ENCODE measurements at places on chromosomes 2 and 18. TPM values are rescaled to one million over a fixed set of nuclear protein-coding genes. Genes with fewer than 3 reads are reported as not detected.

ATP6V1B1 gene
- 4.6 TPM for total RNA-seq

DNA sequence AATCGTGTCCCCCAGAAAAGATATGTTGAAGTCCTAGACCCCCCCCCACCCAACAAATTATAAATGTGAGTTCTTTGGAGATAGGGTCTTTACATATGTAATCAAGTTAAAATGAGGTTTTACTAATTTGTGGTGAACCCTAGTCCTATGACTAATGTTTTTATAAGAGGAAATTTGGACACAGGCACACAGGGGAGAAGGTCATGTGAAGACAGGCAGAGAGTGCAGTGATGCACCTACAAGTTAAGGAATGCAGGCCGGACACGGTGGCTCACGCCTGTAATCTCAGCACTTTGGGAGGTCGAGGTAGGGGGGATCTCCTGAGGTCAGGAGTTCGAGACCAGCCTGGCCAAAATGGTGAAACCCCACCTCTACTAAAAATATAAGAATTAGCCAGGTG lies 5.8 kb upstream of the PMAIP1 start:
- no peak for DNase-seq

- DNase-seq, result no peak
Observed at GRCh38 chr2:238636269-238637073, 209.7 kb downstream of the ASB1 start.

GRCh38 chr2:166335284-166335683 lies 40.5 kb downstream of the SCN9A start:
- no peak for DNase-seq

GRCh38 chr2:239735131-239735828 lies 289.9 kb downstream of the NDUFA10 start:
- DNase-seq, result peak; percentile 52

- no peak for DNase-seq
Observed at GRCh38 chr2:135831180-135831812, 5.7 kb downstream of the LCT start.
